ENCODE measurements at places on chromosomes 2 and 18.

GRCh38 chr2:65724336-65724735 lies 291.9 kb upstream of the SPRED2 start:
- DNase-seq = no peak

DNA sequence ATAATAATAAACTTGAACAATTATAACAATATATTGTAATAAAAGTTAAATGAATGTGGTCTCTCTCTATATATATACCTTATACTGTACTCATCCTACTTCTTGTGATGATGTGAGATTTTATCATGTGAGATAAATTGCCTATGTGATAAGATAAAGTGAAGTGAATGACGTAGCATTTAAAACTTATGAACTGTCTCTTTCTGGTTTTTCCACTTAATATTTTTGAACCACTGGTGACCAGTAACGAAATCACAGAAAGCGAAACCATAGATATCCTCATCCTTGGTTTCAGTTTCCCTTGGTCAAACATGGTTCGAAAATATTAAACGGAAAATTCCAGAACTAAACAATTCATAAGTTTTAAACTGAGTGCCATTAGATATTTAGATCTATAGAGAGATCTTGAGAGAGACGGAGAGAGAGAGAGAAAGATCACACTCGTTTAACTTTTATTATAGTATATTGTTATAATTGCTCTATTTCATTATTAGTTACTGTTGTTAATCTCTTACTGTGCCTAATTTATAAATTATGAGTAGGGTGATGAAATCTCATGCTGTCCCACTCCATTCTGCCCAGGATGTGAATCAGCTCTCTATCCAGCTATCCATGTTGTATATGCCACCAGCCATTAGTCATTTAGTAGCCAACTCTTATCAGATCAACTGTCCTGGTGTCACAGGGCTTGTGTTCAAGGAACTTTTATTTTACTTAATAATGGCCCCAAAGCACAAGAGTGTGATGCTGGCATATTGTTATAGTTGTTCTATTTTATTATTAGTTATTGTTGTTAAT lies 156.8 kb downstream of the THADA start:
- DNase-seq = no peak

DNA sequence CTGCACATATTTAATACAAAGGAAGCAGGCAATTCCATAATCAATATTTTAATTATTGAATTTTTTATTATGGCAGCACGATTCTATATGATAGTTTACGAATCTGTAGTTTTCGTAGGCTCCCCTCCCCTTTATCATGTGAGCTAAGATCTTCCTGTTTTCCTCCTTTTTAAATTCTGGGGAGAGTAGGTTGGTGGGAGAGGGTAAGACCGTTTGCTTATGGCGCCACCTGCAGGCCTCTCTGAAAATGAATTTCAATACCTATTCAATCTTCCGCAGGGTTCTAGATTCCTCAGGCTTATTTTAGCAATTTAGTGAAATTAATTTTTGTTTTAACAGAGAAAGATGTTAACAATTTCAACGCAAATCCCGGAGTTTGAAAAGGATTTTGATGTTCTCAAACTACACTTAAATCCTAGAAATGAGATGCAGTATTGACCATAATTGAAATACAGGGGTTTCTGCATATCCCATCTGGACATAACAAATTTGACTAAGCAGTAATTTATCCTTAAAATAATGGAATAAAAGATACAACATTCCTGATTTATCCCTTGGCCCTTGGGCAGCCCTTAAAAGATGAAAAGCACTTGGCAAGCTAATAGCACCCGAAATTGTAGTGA lies 12.8 kb upstream of the GBX2 start:
- DNase-seq = no peak

GRCh38 chr2:158713523-158714138 lies 81.5 kb upstream of the DAPL1 start:
- DNase-seq = no peak

GRCh38 chr2:191029280-191029950 lies 15.4 kb upstream of the STAT1 start:
- no peak for DNase-seq

- no peak for DNase-seq
Observed at GRCh38 chr2:102657770-102658169, 38.4 kb downstream of the SLC9A2 start.

GRCh38 chr18:79321625-79322405 lies 73.9 kb upstream of the NFATC1 start:
- no peak for DNase-seq
